ENCODE measurements at places on chromosomes 1 and 21. TPM values are rescaled to one million over a fixed set of nuclear protein-coding genes. Genes with fewer than 3 reads are reported as not detected.

GRCh38 chr1:53350853-53351767, 23.2 kb upstream of the LRP8 start:
- DNase-seq, result no peak

DNA sequence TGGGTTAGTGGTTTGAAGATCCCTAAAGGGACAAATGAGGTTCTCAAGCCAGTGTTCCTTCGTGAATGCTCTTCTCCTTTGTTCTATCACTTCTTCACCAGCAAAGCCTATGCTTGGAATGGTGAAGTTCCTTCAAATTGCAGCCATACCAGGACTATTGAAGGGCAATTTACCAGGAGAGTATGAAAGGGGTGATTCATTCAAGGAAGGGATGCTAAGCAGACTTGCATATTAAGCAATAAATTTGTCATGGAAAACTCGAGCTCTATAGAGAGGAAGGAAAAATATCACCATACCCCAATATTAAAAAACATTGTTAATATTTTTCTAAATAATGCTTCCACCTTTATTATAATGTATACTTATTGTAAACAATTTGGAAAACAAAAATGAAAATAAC, 9.3 kb upstream of the TSNAX start:
- DNase-seq, result no peak

- DNase-seq, result no peak
Measured at GRCh38 chr1:96183485-96183884, 538.1 kb upstream of the PTBP2 start.

DNA sequence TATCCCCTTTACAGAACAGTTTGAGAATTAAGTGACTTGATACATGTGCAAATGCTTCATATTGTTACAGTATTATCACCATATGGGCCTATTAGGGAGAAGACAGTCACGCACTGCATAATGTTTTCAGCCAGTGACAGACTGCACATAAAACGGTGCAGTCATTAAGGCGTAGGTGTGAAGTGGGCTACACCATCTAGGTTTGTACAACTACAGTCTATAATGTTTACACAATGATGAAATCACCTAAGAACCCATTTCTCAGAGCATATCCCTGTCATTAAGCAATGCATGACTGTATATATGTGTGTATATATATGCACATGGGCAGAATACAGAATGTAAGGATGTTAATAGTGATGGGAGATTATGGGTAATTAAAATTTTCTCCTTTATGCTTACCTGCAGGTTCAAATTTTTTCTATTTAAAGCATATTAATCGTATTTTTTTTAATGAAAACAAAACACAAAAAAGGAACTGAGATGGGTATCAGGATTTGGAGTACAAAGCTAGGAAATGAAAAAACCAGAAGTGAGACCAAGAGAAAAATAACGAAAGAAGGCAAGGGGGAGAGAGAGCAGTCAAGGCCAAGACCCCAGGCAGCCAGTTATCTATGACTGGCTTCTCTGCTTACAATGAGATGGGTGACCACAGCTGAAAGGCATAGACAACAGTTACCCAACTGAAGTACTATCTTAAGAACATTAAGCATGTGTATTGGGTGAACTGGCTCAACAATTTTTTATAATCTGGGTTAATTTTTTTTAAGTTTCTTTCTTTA, 122.9 kb upstream of the DAB1 start:
- DNase-seq, result no peak

GRCh38 chr1:15540186-15540585, 13.5 kb downstream of the DNAJC16 start:
- DNase-seq, result no peak

DNA sequence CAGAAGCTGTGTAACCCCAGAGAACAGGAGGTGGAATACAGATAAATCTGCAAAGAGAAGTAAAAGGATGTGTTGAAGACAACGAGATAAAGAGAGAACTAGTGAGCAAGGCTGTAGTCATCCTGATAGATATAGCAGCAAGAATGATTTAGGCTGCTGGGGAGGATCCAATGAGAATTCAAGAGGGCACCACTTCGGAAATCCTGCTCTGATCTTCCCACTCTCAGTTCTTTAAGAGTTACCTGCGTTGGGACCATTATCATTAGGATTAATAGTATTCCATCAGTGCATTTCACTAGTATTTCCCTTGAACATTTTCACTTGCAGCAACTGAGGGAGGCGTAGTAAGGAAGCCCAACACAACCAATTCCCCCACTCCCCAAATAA, at the start of gene BRINP3:
BRINP3 (minus strand) TSS at position 103 of the 387 bp plus-strand sequence.
- no peak for DNase-seq

- DNase-seq, result no peak
Measured at GRCh38 chr1:104932949-104933679, 1183.4 kb downstream of the AMY1C start.

GRCh38 chr1:10591010-10591409, 116.3 kb downstream of the PEX14 start:
- no peak for DNase-seq

GRCh38 chr1:221016751-221017150, 137.5 kb downstream of the HLX start:
- DNase-seq, result no peak

DNA sequence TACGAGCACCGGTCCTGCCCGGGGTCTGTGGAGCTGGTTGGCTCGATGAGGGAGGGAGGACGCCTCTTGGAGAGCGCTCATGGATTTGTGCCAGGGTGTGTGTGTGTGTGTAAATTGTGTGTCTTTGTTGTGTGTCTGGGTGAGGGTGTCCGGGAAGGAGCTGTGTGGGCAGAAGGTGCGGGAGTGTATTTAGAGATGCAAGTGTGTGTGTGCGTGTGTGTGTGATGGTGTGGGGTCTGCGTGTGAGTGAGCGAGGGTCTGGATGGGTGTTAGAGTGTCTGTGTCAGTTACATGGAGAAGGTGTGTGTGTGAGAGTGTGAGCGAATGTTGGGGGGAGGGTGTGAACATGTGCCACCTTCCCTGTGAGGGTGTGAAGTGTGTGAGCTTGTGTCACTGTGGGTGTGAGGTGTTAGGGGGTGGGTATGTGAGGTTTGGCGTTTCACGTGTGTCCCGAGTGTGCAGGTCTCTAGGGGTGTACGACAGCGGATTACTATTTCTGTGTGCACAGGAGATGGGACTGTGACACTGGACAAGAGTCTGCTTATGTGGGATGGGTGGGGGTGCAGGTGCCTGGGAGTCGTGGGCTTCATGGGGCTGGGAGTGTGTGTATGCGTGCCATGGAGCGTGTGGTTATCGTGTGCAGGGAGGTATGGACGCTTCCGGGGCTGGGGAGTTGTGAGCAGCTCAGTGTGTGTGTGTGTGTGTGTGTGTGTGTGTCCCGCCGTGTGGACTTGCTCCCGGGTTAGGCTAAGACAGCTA, 880 bp downstream of the IGSF21 start:
- no peak for DNase-seq

GRCh38 chr1:86138746-86139145, 17.8 kb downstream of the COL24A1 start:
- DNase-seq, result no peak

DNA sequence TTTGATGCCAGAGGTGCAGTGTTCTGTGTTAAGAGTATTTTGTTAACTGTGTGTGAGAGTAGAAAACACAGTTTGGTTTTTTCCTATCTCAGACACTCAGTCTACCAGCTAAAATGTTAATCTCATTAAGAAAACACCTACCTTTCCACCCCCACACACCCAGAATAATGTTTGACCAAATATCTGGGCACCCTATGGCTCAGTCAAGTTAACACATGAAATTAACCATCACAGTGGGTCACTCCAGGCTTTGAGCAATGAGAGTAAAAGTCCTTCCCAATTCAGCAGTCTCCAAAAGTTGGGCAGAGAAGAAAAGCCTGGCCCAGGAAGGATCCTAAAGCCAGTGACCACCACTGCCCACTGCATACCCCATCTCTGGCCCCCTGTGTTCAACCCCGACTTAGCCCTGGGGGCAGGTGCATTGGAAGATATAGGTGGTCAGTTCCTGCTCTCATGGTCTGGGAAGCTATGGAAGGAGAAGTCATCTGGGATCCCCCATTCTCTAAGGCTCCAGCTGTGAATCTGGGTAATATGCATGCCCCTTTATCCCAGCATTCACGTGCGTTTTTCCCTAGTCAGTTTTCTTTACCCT, 50.2 kb upstream of the CSF3R start:
- no peak for DNase-seq

DNA sequence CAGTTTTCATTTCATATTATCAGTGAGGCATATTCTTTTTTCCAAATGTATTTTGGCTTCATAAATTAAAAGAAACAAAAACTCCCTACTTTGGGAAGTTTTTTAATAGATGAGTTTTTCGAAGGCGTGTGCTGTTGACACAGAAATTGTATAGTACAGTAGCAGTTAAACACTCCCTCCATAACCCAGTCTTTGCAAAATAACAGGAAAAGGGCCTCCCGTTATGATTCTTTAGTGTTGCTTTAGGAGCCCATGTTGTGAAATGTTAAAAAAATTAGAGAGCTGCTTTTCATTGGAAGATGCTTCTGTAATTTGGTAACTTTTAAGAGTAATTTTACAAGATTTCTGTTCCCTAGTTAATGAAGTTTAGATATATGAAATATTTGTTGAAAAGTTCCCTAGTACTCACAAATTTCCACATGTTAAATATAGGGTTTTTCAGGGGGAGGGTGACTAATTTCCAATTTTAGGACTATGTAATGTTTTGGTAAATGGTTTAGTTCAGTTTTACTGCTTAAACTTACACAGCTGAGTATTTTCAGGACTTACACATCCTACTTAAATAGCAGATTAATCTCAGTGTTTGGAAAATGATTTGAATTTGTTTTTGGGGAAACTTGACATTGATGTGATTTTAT, 2.0 kb downstream of the CAMSAP2 start:
- no peak for DNase-seq

Gene DTL
- total RNA-seq, result not detected

Gene GPR25
- not detected for total RNA-seq

Gene CFHR3
- total RNA-seq, result not detected

Gene CXADR
- total RNA-seq, result 77.1 TPM

Gene HSD3B1
- 1.5 TPM for total RNA-seq

Gene SPAG17
- total RNA-seq, result not detected

Gene GJC2
- 0.20 TPM for total RNA-seq

Gene NR1I3
- not detected for total RNA-seq

All from transverse colon (tissue), 4 donors.